SIG-M5 (cell line): ENCODE measurements at places on chromosomes 3 and 15.

DNA sequence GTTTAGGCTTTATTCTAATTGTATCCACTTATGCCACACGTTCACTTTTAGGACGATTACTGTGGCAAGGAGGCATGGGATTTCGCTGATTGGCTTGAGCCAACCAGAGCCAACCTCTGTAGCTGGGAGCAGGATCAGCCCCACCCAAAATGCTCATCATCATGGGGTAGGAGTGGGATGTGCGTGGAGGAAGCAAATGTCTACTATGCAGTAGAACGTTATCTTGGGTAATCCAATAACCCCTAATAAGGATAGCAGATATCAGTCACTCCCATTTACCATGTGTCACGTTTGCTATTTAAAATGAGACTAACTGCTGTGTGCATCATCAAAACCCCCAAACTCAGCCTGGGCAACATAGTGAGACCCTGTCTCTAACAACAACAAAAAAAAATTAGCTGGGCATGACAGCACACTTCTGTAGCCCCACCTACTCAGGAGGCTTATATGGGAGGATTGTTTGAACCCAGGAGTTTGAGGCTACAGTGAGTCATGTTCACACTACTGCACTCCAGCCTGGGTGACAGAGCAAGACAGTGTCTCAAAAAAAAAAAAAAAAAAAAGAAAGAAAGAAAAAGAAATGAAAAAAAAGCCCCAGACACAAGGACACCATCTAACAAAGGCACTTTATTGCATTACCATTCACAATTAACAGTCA is 17.8 kb upstream of the ITGB5 start:
- no peak for DNase-seq

DNA sequence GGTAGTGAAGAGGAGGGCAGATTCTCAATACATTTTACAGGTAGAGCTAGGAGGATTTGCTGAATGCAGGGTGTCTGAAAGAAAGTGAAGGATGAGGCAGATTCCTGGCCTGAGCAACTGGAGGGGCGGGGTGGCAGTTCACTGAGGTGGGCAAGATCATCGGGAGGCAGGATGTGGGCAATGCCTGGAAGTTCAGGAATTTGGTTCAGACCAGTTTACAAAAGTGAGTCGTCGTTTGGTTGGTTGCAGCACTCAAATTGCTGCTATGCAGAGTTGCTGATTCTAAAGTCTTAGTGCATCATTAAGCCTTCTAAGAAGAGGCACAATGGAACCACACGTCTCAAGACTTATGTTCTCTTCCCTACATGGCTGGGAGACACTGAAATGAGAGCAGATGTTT is 134.0 kb downstream of the MFSD1 start:
- DNase-seq: no peak

DNA sequence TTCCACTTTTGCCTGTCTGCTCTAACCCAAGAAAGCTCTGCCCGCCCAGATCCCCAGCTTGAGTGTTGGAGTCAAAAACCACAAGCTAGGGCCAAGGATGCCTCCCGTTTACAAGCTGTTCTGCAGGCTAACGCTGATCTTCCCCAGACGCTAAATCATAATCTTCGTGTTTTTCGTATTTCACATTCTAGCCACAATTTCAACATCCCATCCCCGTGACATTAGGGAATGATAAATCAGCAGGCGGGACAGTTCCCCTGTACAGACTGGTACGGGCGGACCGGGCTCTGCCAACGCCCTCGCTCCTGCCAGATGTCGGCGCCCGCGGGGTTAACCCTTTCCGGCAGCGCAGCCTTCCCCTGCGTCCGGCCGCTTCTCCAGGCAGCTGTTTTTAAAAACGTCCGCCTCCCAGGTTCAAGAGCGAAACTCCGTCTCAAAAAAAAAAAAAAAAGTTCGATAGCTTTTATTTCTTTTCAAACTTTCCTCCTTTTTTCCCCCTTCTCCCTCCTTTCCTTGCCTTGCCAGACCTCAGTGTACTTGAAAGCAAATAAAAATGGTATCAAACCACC is 81.0 kb upstream of the BNC1 start:
- DNase-seq: no peak

GRCh38 chr3:102068327-102068726 is 219.0 kb downstream of the NFKBIZ start:
- no peak for DNase-seq

DNA sequence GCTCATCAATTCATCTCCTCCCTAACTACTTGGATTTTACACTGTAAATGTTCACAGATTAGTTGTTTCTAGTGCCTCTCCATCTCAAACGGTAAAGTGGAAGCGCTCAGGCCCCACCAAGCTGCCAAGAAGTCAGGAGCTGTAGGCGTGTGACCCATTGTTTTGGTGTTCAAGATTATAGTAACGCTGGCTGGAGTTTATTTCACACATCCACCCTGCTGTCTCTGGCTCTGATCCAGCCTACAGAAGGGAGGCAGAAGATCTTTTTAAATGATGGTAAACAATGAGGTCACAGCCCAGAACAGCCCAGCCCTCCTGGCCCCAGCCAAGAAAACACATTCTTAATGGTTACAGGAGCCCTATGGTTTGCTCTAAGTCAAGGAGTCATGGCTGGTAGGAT is 25.7 kb upstream of the GALNT15 start:
- no peak for DNase-seq

- DNase-seq: no peak
These were observed 326.8 kb upstream of the ROBO1 start for GRCh38 chr3:80094589-80094988.

GRCh38 chr3:10006762-10007090 is 19.5 kb upstream of the FANCD2 start:
- DNase-seq: no peak

- DNase-seq: no peak
These were observed 52.1 kb upstream of the MYRIP start for GRCh38 chr3:39757307-39757706.

GRCh38 chr3:152656972-152657355 is 178.0 kb upstream of the P2RY1 start:
- DNase-seq: no peak

DNA sequence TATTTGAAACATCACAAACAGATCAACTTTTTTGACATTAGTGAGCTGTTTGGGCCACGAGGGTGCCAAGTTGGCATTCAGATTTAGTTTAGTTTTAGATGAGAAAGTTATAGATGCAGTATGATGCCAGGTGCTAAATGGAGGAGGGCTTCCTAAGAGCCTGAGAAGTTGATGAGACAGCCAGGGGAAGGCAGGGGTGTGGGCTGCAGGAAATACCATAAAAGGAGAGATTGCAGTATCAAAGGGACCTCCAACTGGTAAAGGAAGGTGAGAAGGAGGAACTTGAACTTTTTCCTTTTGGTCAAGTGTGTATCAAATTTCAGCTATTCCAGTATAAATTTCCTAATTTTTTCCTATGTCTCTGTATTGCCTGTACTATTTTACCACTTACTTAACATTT is 2.0 kb upstream of the TNIK start:
- no peak for DNase-seq

GRCh38 chr3:58111513-58112184 is 99.1 kb downstream of the DNASE1L3 start:
- DNase-seq: no peak

- no peak for DNase-seq
These were observed 290.8 kb downstream of the NFKBIZ start for GRCh38 chr3:102140116-102140515.

DNA sequence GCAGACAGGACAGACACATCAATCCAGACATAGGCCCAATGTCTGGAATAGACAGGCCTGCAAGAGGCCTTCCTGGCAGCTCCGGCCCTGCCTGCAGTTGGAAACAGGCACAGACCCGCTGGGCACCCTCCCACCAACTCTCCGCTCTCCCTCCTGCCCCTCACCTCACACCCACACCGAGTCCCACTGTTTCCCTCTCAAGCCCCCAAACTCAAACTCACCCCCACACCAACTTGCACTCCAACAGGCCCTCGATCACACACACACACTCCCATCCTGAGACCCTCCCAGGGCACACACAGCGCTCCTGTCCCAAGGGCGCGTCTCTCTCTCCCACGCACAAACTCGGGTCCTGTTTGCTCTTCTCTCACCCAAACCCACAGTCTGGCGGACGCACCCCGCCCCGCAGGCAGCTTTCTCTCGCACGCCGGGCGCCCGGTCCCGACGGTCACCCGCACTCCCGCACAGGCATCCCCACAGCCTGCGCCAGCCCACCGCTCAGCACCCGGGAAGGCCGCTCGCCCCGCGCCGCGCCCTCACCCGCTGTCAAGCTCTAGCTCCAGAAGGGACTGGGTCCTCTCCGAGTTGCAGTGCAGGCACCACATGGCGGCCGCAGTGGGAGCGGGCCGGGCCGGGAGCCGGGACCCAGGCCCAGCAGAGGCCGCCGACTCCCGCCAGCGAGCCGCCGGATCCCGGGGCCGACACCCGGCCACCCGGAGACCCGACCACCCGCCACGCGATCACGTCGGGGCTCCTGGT is 106.2 kb downstream of the IQSEC1 start:
- DNase-seq: no peak

DNA sequence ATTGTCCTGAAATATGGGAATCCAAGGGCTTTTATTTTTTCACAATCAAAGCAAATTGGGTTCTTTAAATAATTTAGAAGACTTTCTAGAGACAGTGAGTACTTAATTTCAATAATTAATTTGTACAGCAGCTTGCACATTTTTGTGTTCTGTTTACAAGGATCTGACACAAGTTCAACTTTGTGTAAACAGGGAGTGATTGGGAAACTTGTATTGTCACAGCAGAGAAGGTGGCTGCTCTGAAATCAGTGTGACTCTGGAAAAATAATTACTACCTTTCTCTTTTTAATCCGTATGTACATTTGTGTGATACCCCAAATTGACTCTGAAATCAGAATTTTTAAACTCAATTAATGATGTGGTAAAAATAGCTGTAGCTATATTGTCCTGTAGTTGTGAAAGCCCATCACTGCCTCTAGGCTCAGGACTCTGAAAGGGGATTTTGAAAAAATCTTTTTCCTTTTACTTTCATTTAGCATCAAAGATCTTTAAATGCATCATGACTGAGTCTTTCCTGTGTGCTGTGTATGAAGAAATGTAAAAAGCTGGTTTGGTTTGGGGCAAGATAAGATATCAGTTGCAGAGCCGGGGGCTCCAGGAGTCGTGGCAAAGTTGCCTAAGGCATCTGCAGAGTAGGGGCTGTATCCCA is 45.1 kb downstream of the MFSD1 start:
- DNase-seq: no peak

- no peak for DNase-seq
These were observed 19.0 kb downstream of the USP13 start for GRCh38 chr3:179671747-179672242.

GRCh38 chr3:69445024-69445423 is 59.1 kb upstream of the FRMD4B start:
- DNase-seq: no peak

DNA sequence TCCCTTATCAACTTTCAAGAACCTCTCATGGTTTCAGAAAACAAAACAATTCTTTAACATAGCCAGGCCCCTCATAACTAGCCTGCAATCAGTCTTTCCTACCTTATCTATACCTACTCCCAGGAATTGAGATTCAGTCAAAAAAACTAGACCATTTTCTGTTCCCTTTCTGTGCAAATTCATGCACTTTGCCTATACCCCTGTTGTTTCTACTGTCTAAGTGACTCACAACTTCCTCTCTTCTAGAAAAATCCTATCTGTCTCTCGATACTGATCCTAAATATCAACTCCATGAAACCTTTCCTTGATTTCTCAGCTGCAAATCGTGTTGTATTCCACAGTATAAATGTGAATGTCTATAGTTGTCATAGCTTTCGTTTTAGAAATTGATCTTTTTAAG is 10.9 kb upstream of the IL1RAP start:
- DNase-seq: no peak

GRCh38 chr3:98406034-98406433 is 15.6 kb downstream of the OR5K3 start:
- DNase-seq: no peak

DNA sequence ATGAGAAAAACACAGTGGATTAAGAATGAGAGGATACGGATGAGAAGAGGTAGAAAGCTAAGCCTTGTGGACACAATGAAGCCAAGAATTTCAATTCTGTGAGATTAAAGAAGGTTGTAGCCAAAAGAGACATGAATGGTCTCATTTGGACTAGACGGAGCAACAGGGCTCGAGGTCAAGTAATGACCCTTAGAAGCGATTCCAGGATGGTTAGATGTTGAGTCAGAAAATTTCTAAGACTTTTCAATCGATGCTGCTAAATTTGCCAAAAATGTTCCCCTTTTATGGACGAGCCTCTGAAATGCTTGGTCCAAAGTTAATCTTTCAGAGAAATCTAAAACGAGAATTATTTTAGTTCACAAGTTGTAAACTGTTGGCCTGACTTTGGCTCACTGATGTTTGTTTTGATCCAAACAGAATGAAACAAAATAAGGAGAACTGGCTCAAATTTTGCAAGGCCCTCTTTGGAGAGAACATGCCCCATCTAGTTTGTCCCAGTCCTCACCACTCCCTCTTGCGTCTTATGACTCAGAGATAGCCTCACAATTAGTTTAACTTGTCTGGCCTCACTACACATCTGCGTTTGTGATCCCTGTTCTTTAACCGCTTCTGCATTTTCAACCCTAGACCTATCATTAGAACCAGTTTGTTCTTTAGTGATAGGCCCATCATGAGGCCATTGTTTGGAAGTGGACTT is 235.5 kb downstream of the PDZRN3 start:
- DNase-seq: no peak

DNA sequence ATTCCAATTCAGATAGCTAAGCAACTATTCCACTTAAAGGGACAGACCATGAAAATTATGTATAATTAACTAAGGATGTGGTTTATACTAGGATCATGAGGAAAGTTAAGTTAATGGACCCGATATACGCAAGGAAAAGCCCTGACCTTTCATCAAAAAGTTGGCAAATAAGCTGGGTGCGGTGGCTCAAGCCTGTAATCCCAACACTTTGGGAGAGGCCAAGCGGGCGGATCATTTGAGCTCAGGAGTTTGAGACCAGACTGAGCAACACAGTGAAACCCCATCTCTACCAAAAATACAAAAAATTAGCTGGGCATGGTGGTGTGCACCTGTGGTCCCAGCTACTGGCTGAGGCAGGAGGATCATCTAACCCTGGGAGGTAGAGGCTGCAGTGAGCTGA is 39.6 kb downstream of the SCAP start:
- DNase-seq: no peak

- no peak for DNase-seq
These were observed 4.8 kb downstream of the CX3CR1 start for GRCh38 chr3:39275052-39275451.
